ENCODE measurements at places on chromosomes 11 and 22. TPM values are rescaled to one million over a fixed set of nuclear protein-coding genes. Genes with fewer than 3 reads are reported as not detected.

Gene SMTNL1
- not detected for total RNA-seq

DNA sequence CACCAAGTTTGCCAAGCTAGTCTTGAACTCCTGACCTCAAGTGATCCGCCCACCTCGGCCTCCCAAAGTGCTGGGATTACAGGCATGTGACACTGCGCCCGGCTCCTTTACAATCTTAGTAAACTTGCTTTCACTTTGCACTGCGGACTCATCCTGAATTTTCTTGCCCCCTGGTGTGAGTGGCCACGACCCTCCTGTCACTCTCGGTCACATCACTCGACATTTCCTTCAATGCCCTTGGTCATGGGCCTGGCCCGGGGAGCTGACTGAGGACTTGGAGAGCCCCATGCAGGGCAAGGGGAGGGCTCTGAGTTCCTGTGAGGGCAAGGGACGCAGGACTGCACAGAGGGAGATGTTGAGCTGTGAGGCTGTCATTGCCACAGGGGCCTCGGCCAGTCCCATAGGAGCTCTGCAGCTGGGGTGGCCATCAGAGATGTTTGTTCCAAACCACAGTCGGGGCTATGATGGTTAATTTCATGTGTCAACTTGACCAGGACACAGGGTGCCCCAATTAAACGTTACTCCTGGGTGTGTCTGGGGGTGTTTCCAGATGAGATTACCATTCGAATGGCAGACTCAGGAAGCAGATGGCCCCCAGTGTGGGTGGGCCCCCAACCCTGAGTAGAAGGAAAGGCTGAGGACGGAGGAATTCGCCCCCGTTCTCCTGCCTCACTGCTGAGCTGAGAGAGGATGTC is 21.2 kb downstream of the A4GALT start:
- no peak for DNase-seq

DNA sequence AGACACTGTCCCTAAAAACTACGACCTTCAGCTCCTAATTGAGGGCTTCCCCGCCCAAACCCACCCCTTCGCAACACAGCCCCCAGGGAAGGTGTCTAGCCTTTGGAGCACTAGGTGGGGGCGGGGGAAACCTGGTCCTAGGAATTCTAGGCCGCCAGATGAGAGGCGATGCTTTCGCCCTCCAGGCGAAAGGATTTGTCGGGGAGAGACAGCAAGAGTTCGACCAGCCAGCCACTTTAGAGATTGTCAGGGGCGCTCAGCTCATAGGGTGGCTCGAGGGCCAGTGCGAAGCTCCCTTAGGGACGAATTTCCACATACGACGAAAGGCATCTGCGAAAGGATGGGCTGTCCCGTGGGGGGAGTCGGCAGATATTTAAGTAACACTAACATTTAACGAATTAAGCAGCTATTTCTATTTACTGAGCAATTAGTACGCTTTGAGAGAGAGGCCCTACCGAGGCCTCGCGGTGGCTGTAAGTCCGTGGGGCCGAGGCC is 5.3 kb downstream of the CD248 start:
- DNase-seq: no peak

GRCh38 chr11:81673001-81673400 is 1060.7 kb downstream of the FAM181B start:
- DNase-seq: no peak

DNA sequence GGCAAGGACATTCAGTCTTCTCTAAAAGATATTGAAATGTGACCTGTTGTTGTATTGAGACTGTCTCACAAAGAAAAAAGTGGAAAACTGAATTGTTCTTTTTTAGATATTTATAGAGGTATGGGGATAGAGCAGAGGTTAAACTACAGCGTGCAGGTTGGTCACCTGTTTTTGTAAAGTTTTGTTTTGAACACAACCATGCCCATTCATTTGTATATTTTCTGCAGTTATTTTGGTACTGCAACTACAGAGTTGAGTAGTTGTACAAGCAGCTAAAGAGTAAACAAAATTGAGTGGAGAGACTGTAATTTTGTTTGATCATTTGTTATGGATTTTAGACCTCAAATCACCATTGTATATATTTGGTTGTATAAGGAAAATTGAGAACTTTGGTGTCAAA is 11.3 kb downstream of the EED start:
- DNase-seq: no peak

- no peak for DNase-seq
Observed at GRCh38 chr11:93984196-93984567, 37.0 kb upstream of the HEPHL1 start.

GRCh38 chr22:23070418-23071229 is at the start of gene GNAZ:
TSS of gene GNAZ (plus strand) at chr22:23070519. CDS start at chr22:23095696, 25,177 bp downstream.
- peak; percentile 72 for DNase-seq

- DNase-seq: no peak
Observed at GRCh38 chr11:97990162-97990920, 1030.4 kb upstream of the CNTN5 start.

GRCh38 chr11:120499088-120499487 is 12.5 kb upstream of the GRIK4 start:
- no peak for DNase-seq

GRCh38 chr11:31237819-31238760 is 131.4 kb downstream of the DCDC1 start:
- no peak for DNase-seq

DNA sequence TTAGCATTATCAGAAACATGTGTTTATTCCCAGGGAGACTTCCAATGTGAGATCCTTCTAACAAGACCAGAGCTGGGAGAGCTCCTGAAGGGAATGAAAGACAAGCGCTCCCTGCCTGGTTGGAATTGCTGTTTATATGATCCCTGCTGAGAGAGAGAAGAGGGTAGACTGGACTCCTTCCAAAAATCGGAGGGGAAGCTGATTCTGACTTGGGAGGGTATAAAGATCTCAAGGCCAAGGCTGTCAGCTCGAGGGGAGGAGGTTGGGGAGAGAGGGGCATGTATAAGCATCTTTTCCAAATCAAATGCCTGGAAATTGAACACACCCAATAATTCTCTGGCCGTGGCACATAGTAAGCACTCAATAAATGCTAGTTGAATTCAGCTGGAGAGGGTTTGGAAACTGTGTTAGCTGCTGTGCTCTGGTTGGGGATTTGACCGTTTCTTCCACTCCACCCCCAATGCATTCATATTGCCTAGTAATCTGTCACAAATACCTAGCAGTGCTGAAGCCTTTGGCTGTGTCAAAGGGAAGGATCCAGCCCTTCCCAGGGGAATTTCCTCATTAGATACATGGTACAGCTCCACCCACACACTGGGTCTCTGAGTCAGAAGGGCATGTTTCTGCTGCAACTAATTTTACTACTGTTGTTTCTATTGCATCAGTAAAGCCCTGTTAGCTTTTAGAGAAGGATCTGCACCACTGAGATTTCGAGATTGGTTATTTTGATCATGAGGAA is 61.5 kb downstream of the CACNG2 start:
- no peak for DNase-seq

DNA sequence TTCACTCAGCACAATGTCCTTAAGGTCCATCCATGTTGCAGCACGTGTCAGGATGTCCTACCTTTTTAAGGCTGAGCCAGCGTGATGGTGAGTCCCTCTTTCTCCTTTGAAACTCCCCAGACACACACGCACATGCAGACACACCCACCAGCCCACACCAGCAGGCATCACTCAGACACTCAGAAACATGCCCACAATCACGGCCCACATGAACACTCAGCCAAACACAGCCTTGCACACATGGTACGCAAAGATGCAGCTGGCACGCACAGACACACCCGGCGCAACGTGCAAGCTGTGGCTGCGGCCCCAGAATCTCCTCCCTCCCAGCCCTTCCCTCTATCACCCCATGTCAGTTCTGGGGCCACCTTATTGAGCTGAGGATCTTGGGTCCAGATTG is 8.0 kb downstream of the FADS3 start:
- no peak for DNase-seq

DNA sequence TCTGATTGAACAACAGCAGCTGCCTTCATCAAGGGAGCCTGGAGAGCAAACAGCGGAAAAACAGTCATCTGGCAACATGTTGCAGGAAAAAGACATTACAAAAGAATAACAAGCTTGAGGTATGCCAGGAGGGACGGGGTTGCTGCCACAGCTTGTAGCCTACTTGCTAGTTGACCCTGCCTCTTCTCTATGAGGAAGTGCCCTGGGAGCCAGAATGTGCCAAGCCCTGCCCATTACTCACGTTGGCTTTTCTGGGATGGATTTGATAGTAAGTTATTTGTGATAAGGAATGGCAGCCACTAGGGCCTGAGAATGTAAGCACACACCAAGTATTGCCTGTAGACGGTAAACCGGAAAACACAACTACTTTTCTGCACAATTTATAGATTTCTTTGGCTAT is 113.5 kb upstream of the KIRREL3 start:
- DNase-seq: no peak

Gene CYP2D6
- total RNA-seq: 3.9 TPM

DNA sequence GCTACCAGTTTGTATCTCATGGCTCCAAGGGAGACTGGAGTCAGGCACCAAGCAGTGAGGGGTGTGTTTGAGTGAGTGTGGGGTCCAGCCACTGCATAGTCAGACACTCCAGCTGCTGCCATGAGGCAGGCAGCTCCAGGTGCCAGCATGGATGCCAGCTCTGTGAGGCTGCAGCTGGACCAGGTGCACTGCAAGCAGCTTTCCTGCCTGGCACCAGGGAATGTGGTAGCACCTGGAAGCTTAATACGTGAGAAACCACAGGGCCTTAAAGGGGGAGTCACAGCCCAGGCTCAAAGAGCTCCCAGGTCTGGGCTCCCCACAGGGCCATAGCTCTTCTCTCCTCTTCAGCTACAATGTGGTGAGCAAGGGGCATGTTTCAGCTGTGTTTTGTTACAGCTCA is 817.8 kb upstream of the LUZP2 start:
- DNase-seq: no peak

GRCh38 chr11:12160680-12161079 is 50.3 kb downstream of the MICAL2 start:
- DNase-seq: no peak

- no peak for DNase-seq
Observed at GRCh38 chr11:104338186-104338585, 174.2 kb upstream of the PDGFD start.

Gene IFITM5
- total RNA-seq: not detected

- no peak for DNase-seq
Observed at GRCh38 chr11:42170601-42171000, 711.1 kb upstream of the LRRC4C start.

Gene POU2AF3
- total RNA-seq: 2.1 TPM

DNA sequence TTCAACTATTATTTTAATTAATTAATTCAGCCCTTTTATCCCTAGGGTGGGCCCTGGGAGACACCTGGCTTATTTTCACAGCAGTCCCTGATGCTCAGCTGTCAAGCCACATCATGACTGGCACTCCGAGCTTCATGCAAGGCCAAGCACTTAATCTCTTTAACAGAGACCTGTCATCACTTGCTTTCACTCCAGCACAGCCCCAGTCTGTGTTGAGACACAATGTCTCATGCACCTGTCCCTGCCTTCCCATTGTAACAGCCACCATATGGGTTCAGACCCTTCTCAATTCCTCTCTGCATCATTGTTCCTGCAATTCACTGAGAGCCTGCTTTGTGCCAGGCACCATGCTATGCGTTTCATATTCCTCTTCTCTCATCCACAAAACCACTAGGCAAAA is 222.2 kb upstream of the TENM4 start:
- no peak for DNase-seq

Gene NOX4
- total RNA-seq: not detected

- DNase-seq: no peak
Observed at GRCh38 chr11:83480811-83481210, 194.6 kb upstream of the CCDC90B start.

- no peak for DNase-seq
Observed at GRCh38 chr11:111355956-111356659, 23.0 kb downstream of the POU2AF1 start.

DNA sequence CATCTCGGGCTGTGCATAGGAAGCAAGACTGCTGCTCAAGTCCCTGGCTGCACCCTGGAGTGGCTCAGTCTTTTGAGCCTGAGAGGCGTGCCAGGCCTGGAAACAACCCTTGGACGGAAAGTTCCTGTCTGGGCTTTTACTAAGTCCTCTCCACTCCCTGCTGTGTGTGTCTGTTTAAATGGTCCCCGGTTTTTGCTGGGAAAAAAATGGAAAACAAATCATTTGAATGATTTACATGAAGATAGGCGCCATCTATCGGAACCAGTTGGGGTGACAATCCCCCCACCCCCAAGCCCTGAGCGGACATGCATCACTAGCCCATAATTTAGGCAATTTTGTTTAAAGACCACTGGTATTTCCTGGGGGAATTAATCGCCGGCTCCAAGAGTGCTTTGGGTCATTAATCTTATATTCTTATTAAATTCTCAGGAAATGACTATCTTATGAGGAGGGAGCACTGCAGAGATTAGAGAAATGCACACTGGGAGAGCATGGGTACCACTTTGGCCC is 2.7 kb upstream of the GAB2 start:
- peak; percentile 75 for DNase-seq

- DNase-seq: no peak
Observed at GRCh38 chr22:28241656-28242290, 322.7 kb upstream of the PITPNB start.

- DNase-seq: no peak
Observed at GRCh38 chr11:19767627-19768151, 55.1 kb downstream of the NAV2 start.

- no peak for DNase-seq
Observed at GRCh38 chr22:46275455-46276122, 7.8 kb downstream of the TTC38 start.
